ENCODE measurements at places on chromosomes 16 and 17. TPM values are rescaled to one million over a fixed set of nuclear protein-coding genes. Genes with fewer than 3 reads are reported as not detected.

The RAB37 gene
- not detected for total RNA-seq

The PERCC1 gene
- 2.0 TPM for total RNA-seq

The TMEM101 gene
- 41.9 TPM for total RNA-seq

The CCL2 gene
- total RNA-seq: 8.0 TPM

The SECTM1 gene
- 48.8 TPM for total RNA-seq

The SPNS1 gene
- 10.3 TPM for total RNA-seq

The CMTM2 gene
- total RNA-seq: not detected

The CHST5 gene
- total RNA-seq: 3.6 TPM

The ST6GALNAC2 gene
- 17.8 TPM for total RNA-seq

The ALDOA gene
- total RNA-seq: 2,515 TPM

The CX3CL1 gene
- 7.1 TPM for total RNA-seq

The TTYH2 gene
- 2.8 TPM for total RNA-seq

The TMC5 gene
- 54.3 TPM for total RNA-seq

The KCTD13 gene
- 182 TPM for total RNA-seq

The TPSG1 gene
- not detected for total RNA-seq

The TSR3 gene
- total RNA-seq: 441 TPM

The CCL7 gene
- not detected for total RNA-seq

The DNAH3 gene
- total RNA-seq: not detected

The KRTAP4-1 gene
- not detected for total RNA-seq

The LLGL2 gene
- 72.3 TPM for total RNA-seq

The PRSS22 gene
- not detected for total RNA-seq

The SCNN1B gene
- 97.3 TPM for total RNA-seq

The BAHCC1 gene
- 56.2 TPM for total RNA-seq

The HSF5 gene
- total RNA-seq: not detected

The ACD gene
- total RNA-seq: 5.3 TPM

The SULT1A2 gene
- 0.87 TPM for total RNA-seq

The LLGL1 gene
- total RNA-seq: 10.1 TPM

The KIAA0753 gene
- 138 TPM for total RNA-seq
